ENCODE measurements at places on chromosomes 3 and 15.

- H3K27ac ChIP-seq = no peak overlapping the region
- DNase-seq = no peak
- no peaks in the 10 kb centered on the region for H3K36me3 ChIP-seq
Observed at GRCh38 chr3:99126316-99126715, 224.8 kb upstream of the DCBLD2 start.

GRCh38 chr3:1272546-1273265 lies 179.9 kb downstream of the CNTN6 start:
- no peaks in the 10 kb centered on the region for H3K27me3 ChIP-seq
- no peaks in the 10 kb centered on the region for H3K36me3 ChIP-seq
- no peaks in the 10 kb centered on the region for H3K4me1 ChIP-seq

DNA sequence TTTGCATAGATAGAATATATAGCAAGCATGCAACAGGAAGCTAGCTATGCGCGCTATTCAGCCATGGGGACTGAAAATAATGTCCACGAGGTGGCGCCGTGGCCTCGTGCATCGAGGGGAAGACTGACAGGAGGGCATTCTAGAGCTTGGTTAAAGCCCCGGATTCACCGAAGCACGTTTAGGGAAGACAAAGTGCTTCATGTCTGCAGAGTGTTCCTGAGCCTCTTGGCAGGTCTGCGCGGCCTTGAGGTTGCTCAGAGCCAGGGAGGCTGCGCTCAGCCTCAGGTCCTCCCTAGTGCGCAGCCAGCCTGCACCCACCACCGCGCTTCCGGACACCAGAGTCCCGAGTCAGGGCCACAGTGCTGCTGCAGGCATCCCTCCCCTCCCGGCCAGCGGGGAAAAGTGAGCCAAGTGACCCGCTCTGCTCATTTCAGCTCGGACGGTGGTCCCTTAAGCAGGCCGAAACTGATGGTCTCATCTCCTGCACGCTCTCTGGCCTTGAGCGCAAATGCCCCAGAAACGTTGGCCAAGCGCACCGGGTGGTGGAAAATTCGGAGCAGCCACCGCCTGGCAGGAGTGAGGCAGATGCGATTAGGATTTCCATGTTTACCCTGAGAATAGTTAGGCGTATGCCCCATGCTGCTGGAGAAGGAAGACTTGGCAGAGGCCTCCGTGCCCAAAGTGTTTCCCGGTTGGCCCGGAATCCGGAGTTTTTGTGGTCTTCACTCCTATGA lies 24.8 kb downstream of the GABRA5 start:
- DNase-seq = no peak
- no peak overlapping the region for H3K4me3 ChIP-seq
- H3K27ac ChIP-seq = no peak overlapping the region
- no peaks in the 10 kb centered on the region for H3K4me1 ChIP-seq
- no peaks in the 10 kb centered on the region for H3K36me3 ChIP-seq
- H3K27me3 ChIP-seq = no peaks in the 10 kb centered on the region

DNA sequence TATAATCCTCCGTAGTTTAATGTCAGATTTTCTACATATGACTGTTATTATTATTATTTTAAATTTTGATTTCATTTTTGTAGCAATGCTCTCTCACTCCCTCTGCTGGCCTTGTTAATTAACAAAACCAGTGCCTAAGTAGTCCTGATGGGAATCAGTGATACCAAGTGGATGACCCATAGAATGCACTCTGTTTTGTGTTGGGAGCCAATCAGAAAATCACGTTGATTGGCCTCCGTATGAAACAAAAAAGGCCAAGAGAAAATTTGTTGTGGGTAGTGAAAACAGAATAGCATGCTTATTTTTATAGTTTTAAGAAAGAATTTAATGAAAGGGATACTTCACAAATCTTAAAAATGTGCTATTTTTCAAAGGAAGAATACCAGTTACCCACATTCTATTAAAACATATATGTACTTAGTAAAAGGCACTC lies 34.4 kb upstream of the MEIS2 start:
- no peak overlapping the region for H3K4me3 ChIP-seq
- no peak for DNase-seq
- no peak overlapping the region for H3K27ac ChIP-seq
- H3K4me1 ChIP-seq = no peaks in the 10 kb centered on the region
- H3K36me3 ChIP-seq = no peaks in the 10 kb centered on the region

DNA sequence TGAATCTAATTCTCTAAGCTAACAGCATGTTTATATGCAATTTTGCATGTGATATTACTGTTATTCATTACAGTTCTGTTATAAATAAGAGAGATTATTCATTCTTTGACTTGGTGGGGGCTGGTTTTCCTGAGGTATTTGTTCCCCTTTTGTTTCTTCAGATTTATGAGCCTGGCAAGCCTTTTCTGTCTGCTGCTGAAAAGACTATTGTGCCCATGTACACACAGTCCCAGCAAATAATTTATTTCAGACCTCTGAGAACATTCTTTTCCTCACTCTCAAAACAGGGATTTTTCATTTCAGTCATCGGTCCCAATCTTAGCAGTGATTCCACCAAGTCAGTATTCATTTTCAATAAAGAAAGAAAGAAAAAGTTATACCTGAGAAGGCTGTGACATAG lies 716.8 kb downstream of the NSUN3 start:
- no peaks in the 10 kb centered on the region for H3K36me3 ChIP-seq
- no peak overlapping the region for H3K27ac ChIP-seq
- no peak overlapping the region for H3K4me3 ChIP-seq
- H3K4me1 ChIP-seq = no peaks in the 10 kb centered on the region
- DNase-seq = no peak

GRCh38 chr3:184259878-184260723 lies 1.3 kb downstream of the CAMK2N2 start:
- H3K4me3 ChIP-seq = peak overlapping the region; percentile 76
- peaks cover 8% of the 10 kb centered on the region for H3K36me3 ChIP-seq
- DNase-seq = peak; percentile 25

GRCh38 chr3:87350367-87351199 lies 74.2 kb upstream of the POU1F1 start:
- H3K27ac ChIP-seq = no peak overlapping the region
- DNase-seq = no peak
- H3K27me3 ChIP-seq = peaks cover 9% of the 10 kb centered on the region
- no peaks in the 10 kb centered on the region for H3K4me1 ChIP-seq

Measured in activated T-helper 1 cell treated with anti-CD3 and anti-CD28 coated beads, Interleukin-12 subunit alpha, Interleukin-12 subunit beta, Interleukin-2, Interleukin-4 antibody, amounts not matched to agents 30 ng/mL and 10 ng/mL and 1 ng/mL, durations not matched to agents 14 hours and 24 hours and 36 hours (primary cell).